ENCODE measurements at places on chromosomes 12 and 14.

- DNase-seq: no peak
Observed at GRCh38 chr14:42002141-42002540, 395.5 kb downstream of the LRFN5 start.

- DNase-seq: no peak
Observed at GRCh38 chr12:67472539-67472938, 176.0 kb upstream of the DYRK2 start.

DNA sequence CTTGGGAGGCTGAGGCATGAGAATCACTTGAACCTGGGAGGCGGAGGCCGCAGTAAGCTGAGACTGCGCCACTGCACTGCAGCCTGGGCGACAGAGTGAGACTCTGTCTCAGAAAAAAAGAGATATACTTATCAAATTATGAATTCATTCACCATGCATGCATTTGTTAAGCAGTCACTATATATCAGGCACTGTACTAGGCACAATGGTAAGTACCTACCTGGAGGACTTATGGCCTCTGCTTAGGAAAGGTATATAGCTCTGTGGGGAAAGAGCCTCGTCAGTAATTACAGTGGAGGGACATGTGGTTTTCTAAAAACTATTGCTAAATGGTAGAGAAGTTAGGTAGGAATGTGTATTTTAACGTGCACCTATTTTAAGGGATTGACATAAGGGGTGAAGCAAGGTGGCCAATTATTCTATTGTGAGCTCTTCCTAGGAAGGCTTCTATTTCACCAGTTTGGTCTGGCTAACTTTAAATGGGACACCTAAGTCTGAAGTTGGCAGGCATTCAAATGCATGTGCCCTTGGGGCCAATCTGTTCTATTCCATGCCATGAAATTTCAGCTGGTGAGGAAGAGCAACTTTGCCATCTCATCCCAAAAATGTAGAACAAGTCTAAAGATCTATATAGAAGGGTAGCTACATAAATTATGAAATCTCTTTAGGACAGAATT, 15.0 kb downstream of the TCP11L2 start:
- DNase-seq: no peak

GRCh38 chr12:129903092-129903945, 506 bp downstream of the TMEM132D start:
- DNase-seq: no peak

- no peak for DNase-seq
Observed at GRCh38 chr12:54082397-54082892, 28.8 kb downstream of the HOXC4 start.

DNA sequence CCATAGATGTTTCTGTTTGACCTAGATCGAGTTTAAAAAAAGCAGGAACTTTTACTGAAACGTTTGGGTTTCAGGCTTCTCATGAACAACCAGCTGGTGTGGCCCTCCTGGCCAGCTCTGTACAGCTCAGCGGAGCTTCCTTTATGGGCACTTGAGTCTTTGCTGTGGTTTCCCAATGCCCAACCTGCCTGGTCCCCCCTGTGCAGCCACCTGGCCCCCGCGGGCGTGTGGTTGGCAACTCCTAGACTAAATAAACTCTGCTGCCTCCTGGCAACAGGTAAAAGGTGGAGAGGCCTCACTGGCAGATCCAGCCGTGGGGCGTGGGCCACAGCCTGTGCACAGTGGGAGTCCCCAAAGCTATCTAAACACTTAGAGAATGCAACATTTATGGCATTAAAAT, 38.7 kb downstream of the ADGRD1 start:
- DNase-seq: no peak

- DNase-seq: no peak
Observed at GRCh38 chr12:110998971-110999370, 78.6 kb upstream of the MYL2 start.

DNA sequence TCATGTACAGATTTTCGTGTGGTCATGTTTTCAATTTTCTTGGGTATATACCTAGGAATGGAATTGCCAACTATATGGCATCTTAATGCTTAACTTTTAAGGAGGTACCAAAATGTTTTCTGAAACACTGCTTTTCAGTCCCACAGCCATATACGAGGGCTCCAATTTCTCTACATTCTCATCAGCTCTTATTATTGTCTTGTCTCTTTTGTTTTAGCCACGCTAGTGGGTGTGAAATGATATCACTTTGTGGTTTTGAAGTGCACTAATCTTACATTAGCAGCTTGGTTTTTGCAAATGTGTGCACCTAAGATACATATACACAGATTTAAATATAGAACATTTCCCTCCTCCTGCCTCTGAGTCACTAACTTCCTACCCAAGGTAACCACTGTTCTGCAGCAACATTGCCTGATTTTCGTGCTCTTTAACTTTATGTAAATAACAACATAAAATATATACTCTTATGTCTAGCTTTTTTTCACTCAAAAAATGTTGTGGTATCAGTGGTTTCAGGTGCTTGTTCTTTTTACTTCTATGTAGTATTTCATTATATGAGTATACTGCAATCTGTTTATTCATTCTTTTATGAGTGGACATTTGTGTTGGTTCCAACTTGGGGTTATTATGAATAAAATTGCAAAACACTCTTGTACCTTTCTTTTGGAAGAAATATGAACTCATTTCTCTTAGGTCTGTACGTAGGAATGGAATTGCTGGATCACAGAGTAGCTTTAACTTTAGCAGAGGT, 73.1 kb downstream of the ZFP36L1 start:
- no peak for DNase-seq

DNA sequence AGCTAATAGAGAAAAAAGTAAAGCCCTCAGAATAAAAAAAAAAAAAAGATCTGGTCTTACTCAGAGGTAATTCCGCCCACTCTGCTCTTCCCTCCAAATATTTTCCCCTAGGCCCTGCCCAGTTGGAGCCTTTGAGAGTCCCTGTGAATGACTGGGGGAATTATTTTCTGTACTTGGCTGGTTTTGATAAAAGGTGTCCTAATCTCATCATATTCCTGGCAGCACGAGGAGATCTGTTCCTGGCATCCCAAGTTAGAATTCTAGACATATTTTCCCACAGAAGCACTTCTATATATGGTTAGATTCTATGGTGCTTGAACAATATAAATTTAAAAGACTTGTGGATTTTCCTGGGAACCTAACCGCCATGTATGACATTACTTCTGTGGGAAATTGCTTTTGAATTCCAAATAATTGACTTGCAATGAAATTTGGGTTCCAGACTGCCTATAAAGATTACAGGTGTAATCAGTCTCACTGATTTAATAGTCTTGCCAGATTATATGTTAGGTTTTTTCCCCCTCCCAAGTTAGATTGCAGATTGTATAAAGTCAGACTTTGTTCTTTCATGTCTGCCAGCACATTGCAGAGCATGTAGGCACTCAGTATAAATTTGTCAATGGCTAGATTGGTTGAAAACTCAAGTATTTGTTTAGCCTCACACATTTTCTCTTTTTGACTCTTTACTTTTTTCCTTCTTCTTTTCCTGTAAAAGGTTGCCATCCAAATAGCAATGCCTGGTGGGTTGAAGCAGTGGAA, 12.3 kb downstream of the GPX2 start:
- no peak for DNase-seq

DNA sequence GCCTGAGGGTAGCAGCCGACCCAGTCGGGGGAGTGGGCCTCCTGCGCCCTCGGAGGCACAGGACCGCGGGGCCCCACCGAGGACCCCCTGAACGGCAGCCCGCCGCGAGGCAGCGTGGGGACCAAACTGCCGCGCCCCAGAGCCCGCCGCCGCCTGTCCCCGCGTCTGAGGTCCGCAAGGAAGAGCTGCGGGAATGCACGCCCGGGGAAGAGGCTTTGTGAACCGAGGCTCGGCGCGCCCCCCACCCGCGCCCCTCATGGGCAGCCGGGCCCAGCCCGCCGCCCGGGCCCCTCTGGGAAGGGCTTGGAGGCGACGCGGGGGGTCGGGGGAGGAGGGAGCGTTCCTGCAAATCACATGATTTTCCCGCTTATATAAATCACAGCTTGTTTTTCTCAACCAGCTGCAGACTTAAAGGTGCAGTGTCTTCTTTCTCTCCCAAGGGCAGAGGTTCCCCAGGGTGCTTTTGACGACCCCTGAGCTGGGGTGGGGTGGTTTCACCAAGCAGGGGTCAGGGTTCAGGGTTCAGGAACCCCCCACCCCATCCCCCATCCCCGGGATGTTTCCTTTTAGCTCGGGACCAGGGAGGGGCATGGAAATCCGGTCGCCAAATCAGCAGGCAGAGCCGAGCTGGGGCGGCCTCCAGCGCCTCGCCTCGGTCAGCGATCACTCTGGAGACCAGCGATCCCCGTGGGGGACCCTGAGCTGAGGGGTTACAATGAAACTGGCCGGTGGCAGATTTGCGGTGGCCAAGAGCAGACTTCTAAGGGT, 44.7 kb upstream of the ATP23 start:
- no peak for DNase-seq

GRCh38 chr14:56202256-56202655, 84.0 kb downstream of the PELI2 start:
- no peak for DNase-seq

DNA sequence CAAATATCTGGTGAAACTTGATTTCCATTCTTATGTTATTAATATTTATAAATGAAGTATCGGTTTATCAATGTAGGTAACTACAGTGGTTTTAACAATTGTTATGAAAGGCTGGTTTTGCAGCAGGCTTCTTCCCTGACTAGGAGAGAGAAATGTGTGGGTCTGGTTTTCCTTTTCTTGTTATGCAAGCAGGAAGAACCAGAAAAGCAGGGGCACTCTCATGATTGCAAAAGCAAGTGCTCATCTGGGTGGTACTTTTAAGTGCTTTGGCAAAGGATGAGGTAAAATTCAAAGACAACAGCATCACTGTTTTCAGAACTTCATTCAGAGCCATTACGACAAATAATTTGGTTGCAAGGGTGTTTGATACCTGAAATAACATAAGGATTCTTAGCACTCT, 105.6 kb downstream of the PTPRO start:
- no peak for DNase-seq

DNA sequence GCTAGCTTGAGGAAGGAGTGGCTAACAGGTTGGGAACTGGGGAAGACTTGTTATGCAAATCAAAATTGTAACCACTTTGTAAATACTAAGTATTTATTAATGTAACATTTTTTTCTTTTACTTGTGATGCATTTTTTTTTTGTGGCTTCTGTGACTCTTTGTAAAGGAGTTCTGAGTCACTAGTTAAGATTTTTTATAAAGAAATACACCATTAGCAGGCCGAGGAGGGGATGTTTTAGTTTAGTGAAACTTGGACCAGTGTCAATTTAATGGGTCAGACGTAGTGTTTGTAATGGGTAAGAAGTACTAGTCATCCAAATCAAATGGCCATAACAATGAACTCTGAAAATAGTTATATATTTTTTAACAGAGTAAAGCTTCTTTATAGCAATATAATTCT, 43.1 kb downstream of the AKAP6 start:
- DNase-seq: no peak

DNA sequence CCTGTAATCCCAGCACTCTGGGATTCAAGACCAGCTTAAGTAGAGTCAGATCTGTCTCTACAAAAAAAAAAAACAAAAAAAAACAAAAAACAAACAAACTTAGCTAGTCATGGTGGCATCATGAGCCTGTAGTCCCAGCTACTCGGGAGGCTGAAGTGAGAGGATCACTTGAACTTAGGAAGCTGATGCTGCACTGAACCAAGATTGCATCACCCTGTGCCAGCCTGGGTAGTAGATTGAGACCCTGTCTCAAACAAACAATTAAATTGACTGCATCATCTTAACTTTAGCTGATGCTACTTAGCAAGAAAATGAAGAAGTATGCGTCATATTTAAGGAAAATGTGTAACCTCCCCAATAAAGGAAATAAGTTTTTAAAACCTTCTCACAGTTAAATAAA, 136.6 kb upstream of the ATXN7L3B start:
- DNase-seq: no peak

GRCh38 chr12:9707864-9708808, 24.8 kb downstream of the CLECL1 start:
- peak; percentile 30 for DNase-seq

GRCh38 chr12:17511369-17511768, 578.6 kb downstream of the RERGL start:
- no peak for DNase-seq
